Activated naive CD4-positive, alpha-beta T cell treated with anti-CD3 and anti-CD28 coated beads, Interleukin-2, amount 10 ng/mL, durations not matched to agents 7 days and 5 days (primary cell): ENCODE measurements at places on chromosomes 6 and 20.

- no peaks in the 10 kb centered on the region for H3K36me3 ChIP-seq
- no peak overlapping the region for H3K27ac ChIP-seq
- no peak for DNase-seq
- H3K27me3 ChIP-seq: peaks cover 3% of the 10 kb centered on the region
Observed at GRCh38 chr6:160978141-160978901, 13.2 kb upstream of the MAP3K4 start.

DNA sequence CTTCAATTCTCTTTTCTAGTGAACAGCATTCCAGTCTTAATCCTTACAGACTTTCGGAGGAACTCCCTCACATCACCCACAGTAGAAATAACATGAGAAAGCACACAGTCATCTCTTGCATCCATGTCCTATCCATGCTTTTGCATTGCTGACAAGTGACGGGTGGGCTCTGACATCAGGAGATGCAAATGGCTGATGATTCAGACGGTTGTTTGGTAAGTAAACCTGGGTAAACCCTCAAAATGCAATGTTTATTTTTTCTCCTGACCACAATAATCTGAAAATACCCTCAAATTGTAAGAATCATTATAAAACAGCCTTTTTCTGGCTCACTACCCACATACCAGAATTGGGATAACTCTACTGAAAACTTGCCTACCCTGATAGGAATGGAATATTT is 792.0 kb downstream of the MAFB start:
- no peak for DNase-seq
- no peak overlapping the region for H3K27ac ChIP-seq
- H3K36me3 ChIP-seq: no peaks in the 10 kb centered on the region
- no peaks in the 10 kb centered on the region for H3K27me3 ChIP-seq

GRCh38 chr6:39929039-39929732 is 5.1 kb downstream of the MOCS1 start:
- no peak overlapping the region for H3K27ac ChIP-seq
- H3K27me3 ChIP-seq: peaks cover 14% of the 10 kb centered on the region
- peaks cover 3% of the 10 kb centered on the region for H3K4me1 ChIP-seq
- DNase-seq: no peak

DNA sequence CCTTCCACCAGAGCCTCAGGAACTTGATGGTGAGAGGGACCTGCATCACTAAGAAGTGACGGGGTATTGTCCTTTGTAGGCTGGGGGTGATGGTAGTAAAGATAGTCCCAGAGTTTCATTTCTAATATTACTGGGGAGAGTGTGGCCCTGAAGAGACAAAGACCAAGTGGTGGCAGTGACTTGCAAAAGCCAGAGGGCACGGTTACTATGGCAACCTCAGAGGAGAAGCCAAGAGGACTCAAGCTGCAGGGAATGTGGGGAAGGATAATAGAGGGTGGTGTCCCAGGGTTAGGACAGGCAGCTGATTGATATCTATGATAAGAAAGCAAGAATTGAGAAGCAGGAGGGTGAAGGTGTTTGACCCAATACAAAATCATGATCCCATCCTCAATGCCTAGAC is 42.5 kb downstream of the HLA-G start:
- no peak overlapping the region for H3K27ac ChIP-seq
- no peak for DNase-seq
- no peak overlapping the region for H3K4me3 ChIP-seq

DNA sequence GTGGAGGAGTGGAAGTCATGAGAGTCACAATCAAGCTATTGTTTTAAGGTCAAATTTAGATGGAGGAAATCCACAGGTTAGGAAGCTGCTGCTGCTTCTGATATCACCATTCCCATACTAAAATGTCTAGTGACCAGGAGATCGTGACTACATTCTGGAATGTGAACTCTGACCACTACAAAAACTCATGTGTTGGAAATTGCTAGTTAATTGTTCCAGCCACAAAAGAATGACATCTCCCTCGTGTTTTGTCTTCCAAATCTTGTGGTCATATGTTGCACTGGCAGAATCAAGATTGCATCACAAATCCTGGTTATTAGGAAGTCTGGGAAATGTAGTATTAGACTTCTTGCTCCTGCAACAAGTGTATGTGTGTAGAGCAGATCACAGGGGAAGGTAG is 441.9 kb downstream of the CD109 start:
- no peaks in the 10 kb centered on the region for H3K27me3 ChIP-seq
- no peaks in the 10 kb centered on the region for H3K36me3 ChIP-seq
- no peak overlapping the region for H3K4me3 ChIP-seq
- H3K4me1 ChIP-seq: no peaks in the 10 kb centered on the region
- H3K27ac ChIP-seq: no peak overlapping the region
- DNase-seq: no peak

DNA sequence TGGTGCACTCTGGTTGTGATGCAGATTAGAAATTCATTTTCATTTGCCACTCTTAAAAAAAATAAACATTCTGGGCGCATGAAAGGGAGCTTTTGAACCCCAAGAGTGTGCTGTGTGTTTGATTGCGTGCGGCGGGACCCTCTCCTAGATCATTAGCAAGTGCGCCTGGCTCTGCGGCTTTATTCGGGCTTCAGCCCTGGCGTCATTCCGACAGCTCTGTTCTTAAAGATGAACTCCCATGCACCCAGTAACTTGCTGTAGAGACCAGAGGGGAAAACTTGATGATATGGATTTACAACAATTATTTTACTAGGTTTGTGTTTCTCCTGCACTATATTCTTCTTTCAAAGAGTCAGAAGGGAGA is 48.9 kb upstream of the ARMC2 start:
- DNase-seq: no peak
- H3K27ac ChIP-seq: no peak overlapping the region
- H3K36me3 ChIP-seq: no peaks in the 10 kb centered on the region
- no peak overlapping the region for H3K4me3 ChIP-seq
- H3K27me3 ChIP-seq: peaks cover 9% of the 10 kb centered on the region

DNA sequence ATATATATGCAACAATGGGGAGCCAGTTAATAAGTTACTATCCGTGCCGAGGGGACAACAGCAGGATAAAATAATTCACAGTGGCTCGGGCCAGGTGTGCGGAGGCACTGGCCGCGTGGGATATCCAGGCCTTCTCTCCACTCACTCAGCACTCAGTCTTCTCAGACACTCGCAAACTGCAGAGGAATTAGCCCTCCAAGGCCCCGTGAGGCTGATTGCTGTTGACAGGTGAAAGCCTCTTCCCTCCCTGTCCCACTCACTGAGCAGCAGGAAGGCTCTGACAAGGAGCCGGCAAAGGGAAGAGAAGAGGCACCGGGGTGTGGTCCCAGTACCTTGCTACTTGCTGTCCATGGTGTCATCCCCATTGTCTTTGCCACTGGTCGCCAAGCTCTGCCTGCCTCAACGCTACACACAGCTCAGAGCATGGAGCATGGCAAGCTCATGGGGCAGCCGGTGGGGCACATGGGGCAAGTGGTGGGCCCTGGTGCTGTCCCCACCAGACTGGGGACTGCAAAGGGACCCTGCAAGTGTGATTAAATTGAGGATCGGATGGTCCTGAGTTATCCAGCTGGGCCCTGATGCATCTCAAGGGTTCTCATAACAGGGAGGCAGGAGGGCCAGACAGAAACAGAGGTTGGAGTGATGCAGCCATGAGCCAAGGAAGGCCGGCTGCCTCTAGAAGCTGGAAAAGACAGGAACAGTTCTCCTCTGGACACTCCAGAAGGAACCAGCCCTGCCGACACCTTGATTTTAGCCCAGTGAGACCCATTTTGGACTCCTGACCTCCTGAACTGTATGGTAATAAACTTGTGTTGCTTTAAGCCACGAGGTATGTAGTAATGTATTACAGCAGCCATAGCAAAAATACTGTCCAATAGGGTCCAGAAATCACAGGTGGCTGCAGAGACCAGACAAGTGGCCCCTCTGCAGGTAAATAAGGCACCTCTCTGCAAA is 119.7 kb downstream of the PSMB1 start:
- H3K27me3 ChIP-seq: peaks cover 20% of the 10 kb centered on the region
- H3K36me3 ChIP-seq: no peaks in the 10 kb centered on the region
- no peaks in the 10 kb centered on the region for H3K4me1 ChIP-seq

- no peak overlapping the region for H3K4me3 ChIP-seq
- H3K27me3 ChIP-seq: no peaks in the 10 kb centered on the region
- no peaks in the 10 kb centered on the region for H3K4me1 ChIP-seq
- H3K36me3 ChIP-seq: no peaks in the 10 kb centered on the region
- DNase-seq: no peak
- no peak overlapping the region for H3K27ac ChIP-seq
Observed at GRCh38 chr6:142293121-142293520, 8.7 kb upstream of the ADGRG6 start.

- peaks cover 6% of the 10 kb centered on the region for H3K4me1 ChIP-seq
- no peak overlapping the region for H3K4me3 ChIP-seq
- no peak overlapping the region for H3K27ac ChIP-seq
- DNase-seq: no peak
- peaks cover 27% of the 10 kb centered on the region for H3K27me3 ChIP-seq
Observed at GRCh38 chr6:167811442-167812087, 15.1 kb upstream of the AFDN start.

DNA sequence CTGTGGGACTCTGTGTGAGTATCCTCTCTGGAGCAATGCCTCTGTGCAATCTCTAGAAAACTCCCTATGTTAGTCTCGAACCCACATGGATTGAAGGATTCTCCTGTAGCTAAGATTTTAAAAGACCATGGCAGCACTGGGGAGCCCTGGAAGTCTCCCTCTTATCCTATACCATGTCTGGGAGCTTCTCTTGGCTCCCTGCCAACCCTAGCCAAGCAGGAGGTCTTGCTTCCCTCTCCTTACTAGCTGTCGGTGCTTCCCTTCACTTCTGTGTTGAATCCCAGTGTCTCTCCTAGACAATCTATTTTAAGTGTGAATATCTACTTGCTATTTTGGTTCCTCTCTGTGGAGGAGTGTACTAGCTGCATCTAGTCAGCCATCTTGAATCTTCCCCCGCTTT is 118.8 kb upstream of the NRN1 start:
- no peaks in the 10 kb centered on the region for H3K4me1 ChIP-seq
- H3K4me3 ChIP-seq: no peak overlapping the region
- peaks cover 3% of the 10 kb centered on the region for H3K27me3 ChIP-seq
- no peak overlapping the region for H3K27ac ChIP-seq
- H3K36me3 ChIP-seq: no peaks in the 10 kb centered on the region

DNA sequence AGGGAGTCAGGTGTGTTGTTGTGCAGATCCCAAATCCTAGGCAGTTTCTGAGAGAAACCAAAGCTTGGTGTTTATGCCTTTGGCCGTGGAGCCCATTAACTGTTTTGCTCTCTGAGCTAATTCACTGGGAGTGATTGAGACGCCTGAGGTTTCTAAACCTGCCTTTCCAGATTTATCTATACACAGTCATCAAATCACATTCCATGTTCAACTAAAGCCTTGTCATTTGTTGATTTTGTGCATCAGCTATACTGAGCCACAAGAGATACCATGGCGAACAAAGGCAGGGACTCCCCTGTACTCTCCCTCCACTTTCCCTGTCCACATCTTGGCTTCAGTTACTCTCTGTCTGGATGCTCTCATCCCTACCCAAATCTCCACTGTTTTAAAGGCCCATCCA is 229.7 kb upstream of the PMEPA1 start:
- no peak overlapping the region for H3K27ac ChIP-seq
- no peaks in the 10 kb centered on the region for H3K36me3 ChIP-seq
- no peak for DNase-seq
- no peaks in the 10 kb centered on the region for H3K4me1 ChIP-seq
- H3K4me3 ChIP-seq: no peak overlapping the region
- peaks cover 6% of the 10 kb centered on the region for H3K27me3 ChIP-seq

- no peaks in the 10 kb centered on the region for H3K27me3 ChIP-seq
- H3K4me3 ChIP-seq: no peak overlapping the region
- H3K27ac ChIP-seq: no peak overlapping the region
- no peaks in the 10 kb centered on the region for H3K36me3 ChIP-seq
- DNase-seq: no peak
Observed at GRCh38 chr6:5138995-5139827, 54.1 kb downstream of the PPP1R3G start.

- peaks cover 71% of the 10 kb centered on the region for H3K36me3 ChIP-seq
- no peak overlapping the region for H3K4me3 ChIP-seq
- H3K4me1 ChIP-seq: peaks cover 83% of the 10 kb centered on the region
Observed at GRCh38 chr6:139166956-139167313, 32.1 kb downstream of the HECA start.

DNA sequence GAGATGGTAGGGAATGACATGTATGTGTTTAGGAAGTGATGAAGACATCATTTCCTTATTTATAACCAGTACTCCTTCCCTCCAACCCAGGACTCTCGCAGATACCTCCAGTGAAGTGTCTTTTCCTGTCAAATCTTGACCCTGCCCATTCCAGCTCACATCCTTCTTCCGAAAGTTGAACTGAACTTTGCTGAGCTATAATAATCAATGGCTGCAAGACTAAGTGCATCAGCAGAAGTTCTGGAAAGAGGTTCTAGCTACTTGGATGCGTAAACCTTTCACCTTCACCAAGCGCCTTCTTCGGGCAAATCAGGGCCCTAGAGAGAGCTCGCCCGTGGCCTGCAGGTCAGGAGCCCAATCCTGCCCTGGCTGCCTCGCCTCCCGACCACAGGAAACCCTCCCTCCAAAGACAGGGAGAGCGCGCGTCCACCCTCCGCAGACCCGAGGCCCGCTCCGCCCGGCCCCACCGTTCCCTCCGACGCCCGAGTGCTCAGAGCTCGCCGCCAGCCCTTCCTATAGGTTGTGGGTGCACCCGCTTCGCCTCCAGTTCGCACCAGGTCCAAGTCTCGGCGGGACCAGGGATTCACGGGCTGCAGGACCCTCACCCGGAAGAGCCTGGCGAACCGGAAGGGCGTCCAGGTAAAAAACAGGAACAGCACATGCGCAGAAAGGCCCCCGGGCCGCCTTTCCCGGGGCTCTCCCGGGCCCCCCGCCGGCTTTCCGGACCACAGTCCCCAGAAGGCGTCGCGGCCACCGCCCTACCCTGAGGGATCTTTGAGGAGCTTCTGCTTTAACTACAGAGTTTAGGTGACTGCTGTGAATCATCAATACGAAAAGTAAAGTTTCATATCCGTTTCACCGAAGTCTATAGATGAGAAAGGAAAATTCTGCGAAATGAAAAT is at the start of gene ZNF334:
Gene ZNF334 (minus strand): TSS at position 617 of the 902 bp plus-strand sequence. CDS start 1,457 bp downstream, outside the sequence.
- peak within 1 kb of the TSS; percentile 71 for H3K27ac ChIP-seq
- DNase-seq: peak; percentile 48
- H3K4me3 ChIP-seq: peak within 1 kb of the TSS; percentile 72
- H3K4me1 ChIP-seq: peaks cover 14% of the 10 kb centered on the region

GRCh38 chr20:7765221-7765620 is 175.0 kb downstream of the HAO1 start:
- DNase-seq: no peak
- no peaks in the 10 kb centered on the region for H3K36me3 ChIP-seq
- H3K27ac ChIP-seq: no peak overlapping the region
- no peaks in the 10 kb centered on the region for H3K27me3 ChIP-seq

DNA sequence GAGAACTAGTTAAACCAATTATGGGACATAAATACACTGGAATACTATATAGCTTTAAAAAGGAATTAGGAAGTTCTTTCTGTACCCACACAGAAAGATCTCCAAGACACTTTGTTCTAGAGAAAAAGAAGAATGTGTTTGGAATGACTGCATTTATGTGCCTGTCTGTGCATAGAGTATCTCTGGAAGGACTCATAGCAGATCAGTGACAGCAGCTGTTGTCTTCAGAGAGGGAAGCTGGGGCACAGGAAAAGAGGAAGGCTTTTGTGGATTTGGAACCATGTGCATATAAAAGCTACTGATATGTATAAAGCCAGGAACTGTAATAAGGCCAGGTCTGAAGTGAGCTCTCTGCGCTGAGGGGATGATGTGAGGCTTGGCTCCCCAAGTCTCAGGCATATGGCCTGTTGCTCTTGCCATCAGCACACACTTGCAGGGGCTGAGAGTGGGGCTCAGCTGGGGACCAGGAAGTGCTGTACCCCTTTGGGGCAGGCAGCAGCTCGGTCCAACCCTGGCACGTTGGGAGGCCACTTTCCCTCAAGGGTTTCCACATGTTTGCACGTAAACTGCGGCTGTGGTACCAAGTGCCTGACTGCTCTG is 31.8 kb upstream of the CCDC167 start:
- no peak for DNase-seq
- H3K4me1 ChIP-seq: peaks cover 11% of the 10 kb centered on the region
- no peaks in the 10 kb centered on the region for H3K36me3 ChIP-seq
- H3K27me3 ChIP-seq: peaks cover 58% of the 10 kb centered on the region
- H3K4me3 ChIP-seq: no peak overlapping the region
- H3K27ac ChIP-seq: no peak overlapping the region
